Amygdala (tissue), 56 donors: ENCODE measurements at places on chromosomes 13 and 19.

DNA sequence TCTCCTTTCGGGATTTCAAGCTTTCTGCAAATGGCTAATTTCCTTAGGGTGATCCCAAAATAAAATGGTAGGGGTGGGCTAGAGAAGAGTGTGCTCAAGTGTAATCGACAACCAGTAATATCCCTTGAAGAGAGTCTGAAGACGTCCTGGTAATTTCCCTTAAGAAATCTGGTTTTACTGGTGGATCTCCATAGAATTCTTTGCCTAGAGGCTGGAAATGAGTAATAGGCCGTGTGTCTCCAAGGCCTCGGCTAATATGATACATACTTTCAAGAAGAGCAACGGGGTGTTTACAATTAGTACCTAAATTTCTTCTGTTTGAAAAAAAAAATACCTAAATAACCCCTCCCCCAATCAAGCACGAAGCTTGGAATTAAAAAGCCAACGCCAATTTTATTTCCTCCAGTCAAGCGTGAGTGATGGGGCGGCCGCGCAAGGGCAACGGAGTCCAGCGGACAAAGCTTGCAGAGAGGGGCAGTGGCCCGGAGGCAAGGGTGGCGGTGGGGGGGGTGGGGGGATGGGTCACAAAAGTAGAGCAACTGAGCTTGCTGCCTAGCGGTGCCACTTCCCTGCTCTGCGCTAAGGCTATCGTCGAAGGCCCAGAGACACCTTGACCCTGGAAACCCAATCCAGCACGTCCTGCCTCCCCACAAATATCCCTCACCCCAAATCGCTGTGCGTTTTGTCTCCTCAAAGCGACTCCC is 7.8 kb downstream of the SOX21 start:
- DNase-seq, result no peak

DNA sequence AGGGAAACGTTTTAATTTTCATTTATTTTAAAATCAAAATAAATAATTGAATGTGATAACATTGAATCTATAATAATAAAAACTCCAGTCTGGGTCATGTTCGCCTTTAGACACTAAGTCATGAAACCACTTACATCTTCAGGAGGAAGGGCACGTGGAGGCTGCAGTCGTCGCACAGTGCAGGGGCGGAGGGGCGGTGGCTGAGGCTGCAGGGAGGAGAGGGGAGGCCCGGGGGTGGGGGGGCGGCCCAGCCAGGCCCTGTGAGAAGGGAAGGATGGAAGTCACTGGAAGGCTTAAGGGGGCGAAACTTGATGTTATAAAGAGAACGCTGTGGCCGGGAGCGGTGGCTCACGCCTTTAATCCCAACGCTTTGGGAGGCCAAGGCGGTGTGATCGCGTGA is 14.9 kb upstream of the LATS2 start:
- DNase-seq, result no peak

DNA sequence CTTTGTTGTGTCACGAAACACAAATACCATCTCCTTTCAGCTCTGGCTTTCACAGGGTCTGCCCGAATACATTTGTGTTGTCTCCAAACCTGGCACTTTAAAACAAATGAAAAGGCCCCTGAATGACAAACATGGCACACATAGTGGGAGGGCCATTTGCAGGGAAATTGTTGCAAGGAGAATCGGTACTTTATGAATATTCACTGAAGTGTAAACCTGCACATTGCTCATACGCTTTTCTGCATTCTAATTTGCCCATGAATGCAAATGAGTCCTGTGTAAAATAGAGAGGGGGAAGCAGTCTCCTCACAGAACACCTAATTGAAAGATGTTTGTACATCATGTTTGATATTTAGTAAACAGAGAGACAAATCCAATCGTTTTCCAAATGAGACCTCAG is 82.7 kb upstream of the PCDH8 start:
- no peak for DNase-seq

GRCh38 chr13:113592571-113592970 is 8.0 kb downstream of the TFDP1 start:
- no peak for DNase-seq

DNA sequence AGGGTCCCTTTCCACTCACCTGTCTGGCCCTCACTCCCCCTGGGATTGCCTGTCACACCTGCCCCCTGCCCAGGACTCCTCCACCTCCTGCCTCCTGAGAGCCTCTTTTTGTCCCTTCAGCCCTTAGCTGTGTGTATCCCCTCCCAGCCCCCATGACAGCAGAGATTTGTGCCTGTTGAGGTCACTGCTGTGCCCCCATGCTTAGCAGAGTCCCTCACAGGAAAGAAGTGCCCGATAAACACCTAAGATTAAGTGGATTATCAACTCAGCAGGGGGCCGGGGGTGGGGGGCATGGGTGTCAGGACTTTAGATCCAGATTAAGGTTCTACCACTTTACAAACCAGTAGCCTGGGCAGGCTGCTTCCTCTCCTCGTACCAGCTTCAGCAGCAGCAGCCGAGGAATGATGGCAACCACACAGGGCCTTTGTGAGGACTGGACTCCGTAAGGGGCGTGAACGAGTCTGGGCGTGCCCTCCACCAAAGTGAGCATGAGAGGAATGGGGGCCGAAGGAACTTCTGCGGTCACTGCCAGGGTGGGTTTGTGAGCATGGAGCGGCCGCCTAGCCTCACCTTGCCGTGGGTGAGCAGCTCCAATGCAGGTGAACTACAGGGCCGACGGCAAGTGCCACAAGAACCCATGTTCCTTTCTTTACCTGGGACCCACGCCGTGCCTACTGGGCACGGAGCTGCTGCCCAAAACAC is 36.1 kb downstream of the ZNF787 start:
- no peak for DNase-seq

GRCh38 chr13:40490086-40490758 is 176.2 kb downstream of the FOXO1 start:
- DNase-seq, result no peak
